ENCODE measurements at places on chromosomes 6 and 20. TPM values are rescaled to one million over a fixed set of nuclear protein-coding genes. Genes with fewer than 3 reads are reported as not detected.

Gene MEP1A
- not detected for total RNA-seq

Gene CITED2
- 53.5 TPM for total RNA-seq

Gene ATP9A
- total RNA-seq, result 1.4 TPM

Gene FAM209B
- total RNA-seq, result 1.7 TPM

Gene CLIC5
- total RNA-seq, result 0.38 TPM

Gene PRKN
- total RNA-seq, result not detected

Gene SPATS1
- not detected for total RNA-seq

Gene ATAT1
- total RNA-seq, result 7.3 TPM

Gene STMN3
- total RNA-seq, result 0.88 TPM

Gene LCA5
- total RNA-seq, result 0.07 TPM

Gene ELOVL2
- not detected for total RNA-seq

Gene LTB
- 153 TPM for total RNA-seq
